T-helper 17 cell (primary cell): ENCODE measurements at places on chromosomes 3 and 15. TPM values are rescaled to one million over a fixed set of nuclear protein-coding genes. Genes with fewer than 3 reads are reported as not detected.

DNA sequence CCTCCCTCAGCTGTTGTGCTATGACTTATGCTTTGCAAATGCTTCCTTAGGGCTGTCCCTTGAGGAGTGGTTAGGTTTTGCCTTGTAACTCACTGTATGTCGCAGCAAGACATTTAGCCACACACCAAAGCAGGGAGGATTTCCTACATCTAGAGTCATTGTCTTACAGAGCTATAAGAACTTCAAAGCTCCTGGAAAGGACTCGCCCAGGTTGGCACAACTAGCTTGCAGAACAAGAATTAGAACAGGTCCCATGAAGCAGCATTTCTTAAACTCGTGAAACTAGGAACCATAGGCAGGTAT is 19.4 kb upstream of the ACAP2 start:
- DNase-seq = no peak

The PAK6 gene
- total RNA-seq = not detected

DNA sequence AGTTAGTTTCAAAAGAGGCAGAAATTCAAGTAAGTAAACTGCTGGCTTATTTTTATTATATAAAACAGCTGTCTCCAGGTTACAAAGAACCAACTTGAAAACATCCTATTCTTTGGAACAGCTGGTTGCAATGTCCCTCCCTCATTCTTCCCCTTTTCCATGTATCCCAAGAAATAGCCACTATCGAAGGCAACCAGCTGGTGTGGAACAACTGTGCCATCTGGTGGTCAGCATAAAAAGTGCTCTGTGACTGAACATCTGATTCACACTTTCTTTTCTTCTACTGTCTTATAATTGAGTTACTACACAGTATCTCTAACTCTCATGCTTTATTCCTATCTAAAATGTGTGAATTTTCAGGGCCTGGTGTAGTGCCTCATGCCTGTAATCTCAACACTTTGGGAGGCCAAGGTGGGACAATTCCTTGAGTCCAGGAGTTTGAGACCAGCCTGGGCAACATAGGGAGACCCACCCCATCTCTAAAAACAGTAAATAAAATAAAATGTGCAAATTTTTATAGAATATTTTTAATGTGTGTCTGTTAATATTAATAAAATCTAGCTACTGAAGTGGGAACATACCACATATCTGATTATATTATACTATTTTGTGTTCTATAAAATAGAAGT is 9.6 kb downstream of the OSBPL11 start:
- DNase-seq = no peak

The ATP13A4 gene
- 1.2 TPM for total RNA-seq

The CCDC32 gene
- total RNA-seq = 28.5 TPM

The ROBO1 gene
- total RNA-seq = not detected

The AMT gene
- 5.9 TPM for total RNA-seq

DNA sequence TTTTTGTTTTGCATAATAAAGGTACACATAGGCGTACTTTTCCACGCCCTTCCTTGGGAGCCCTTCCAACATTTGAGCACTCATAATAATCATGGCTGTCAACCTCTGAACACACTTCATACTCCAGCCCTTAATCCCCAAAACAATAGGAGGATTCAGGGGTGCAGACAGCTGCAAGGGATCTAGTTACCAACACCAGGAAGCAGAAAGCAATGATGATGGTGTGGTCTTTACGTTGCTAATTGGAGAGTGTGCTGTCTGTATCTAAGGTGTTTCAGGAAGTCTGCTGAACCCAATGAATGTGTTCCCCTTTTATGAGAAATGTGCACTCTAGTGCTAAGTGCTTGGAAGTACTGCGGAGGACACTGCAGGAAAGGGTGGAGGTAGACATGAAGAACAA is 60.3 kb upstream of the PDZRN3 start:
- no peak for DNase-seq

- DNase-seq = no peak
These were observed 18.0 kb upstream of the CLEC3B start for GRCh38 chr3:45008117-45008516.

DNA sequence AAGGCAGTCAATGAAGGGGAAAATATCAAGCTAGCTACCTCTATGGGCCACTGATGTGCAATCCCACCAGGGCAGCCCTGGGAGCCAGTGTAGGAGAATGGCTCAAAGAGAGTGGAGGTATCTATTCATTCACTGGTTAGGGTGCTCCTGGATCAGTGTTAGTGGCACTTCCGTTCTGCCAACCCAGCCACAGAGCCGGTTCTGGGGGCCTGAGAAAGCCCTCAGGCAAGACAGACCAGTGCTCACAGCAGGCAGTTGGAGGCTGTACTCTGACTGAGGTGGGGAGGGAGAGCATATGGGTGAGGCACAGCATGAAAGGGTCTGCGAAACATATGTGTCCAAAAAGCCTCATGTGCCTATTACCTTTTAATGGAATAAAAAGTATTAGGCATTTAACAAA is 109.3 kb downstream of the KCNMB2 start:
- no peak for DNase-seq

GRCh38 chr3:171127611-171128010 is 101.1 kb upstream of the SLC2A2 start:
- no peak for DNase-seq

The CLRN1 gene
- total RNA-seq = not detected

DNA sequence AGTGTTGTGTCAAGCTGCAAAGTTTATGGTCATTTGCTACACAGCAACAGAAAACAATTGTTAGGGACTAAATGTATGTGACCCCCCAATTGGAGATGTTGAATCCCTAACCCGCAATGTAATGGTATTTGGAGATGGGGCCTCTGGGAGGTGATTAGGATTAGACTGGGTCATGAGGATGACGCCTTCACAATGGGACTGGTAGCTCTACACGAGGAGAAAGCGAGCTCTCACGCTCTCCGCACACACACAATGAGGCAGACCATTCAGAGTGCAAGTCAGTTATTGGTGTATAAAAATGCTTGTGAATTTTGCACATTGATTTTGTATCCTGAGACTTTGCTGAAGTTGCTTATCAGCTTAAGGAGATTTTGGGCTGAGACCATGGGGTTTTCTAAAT is 116.9 kb upstream of the NSMCE3 start:
- no peak for DNase-seq

DNA sequence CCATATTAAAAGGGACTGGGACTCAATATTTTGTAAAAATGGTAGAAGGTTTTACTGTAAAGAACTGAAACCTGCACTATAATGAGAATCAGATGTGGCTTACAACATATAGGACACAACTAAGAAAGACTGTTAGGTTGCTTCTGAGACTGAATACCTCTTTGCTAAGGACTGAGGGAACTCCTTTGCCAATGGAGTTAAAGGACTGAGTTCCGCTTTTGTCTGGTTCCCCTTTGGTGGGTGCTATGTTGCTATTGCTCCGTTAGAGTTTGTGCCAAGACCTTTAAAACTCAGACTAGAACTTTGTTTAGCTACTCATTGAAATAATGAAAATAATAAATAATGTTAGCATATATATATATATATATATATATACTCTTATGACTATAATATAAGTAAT is 147.8 kb upstream of the KCNMB2 start:
- DNase-seq = no peak

The OR5K2 gene
- not detected for total RNA-seq

DNA sequence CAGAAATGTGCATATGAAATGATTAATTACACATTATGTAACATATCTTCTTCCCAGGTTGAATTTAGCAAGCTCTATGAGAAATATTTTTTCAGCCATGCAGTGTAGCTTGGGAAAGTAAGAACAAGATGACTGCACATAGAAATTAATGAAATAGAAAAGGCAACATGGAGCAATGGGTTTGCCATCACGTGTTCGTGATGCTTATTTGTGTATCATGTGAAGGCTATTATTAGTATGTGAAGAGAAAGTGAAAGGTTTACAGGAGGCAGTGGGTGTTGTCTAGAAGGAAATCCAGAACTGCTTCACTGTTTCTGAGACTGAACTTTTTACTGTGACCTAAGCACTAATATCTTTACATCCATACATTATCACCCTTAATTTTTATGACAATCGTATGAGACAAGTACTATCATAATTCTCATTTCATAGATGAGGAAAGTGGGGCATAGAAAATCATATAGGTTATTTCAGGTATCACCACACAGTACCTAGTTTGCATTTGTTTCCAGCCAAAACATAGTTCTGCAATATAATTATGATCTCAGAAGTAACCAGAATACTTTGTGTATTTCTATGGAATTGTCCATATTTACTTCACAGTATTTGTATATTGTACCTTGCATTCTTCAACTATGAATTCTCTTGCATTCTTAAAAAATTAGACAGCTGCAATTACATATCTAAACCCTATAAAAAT is 14.9 kb downstream of the SERPINI1 start:
- no peak for DNase-seq

The CTXN2 gene
- not detected for total RNA-seq

The ZPLD1 gene
- total RNA-seq = not detected

The CCR8 gene
- 9.0 TPM for total RNA-seq

DNA sequence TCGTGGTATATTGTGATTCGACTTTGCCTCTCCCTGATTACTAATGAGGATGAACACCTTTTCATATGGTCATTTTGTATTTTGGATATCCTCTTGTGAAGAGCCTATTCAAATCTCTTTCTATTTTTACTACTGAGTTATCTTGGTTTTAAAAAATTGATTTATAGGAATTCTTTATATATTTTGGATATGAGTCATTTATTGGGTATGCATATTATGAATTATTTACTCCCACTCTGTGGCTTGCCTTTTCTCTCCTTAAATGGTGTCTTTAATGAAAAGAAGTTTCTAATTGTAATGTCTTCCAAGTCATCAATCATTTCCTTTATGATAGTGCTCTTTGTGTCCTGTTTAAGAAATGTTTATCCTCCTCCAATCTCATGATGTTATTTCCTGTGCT is 191.5 kb upstream of the DPH6 start:
- no peak for DNase-seq

DNA sequence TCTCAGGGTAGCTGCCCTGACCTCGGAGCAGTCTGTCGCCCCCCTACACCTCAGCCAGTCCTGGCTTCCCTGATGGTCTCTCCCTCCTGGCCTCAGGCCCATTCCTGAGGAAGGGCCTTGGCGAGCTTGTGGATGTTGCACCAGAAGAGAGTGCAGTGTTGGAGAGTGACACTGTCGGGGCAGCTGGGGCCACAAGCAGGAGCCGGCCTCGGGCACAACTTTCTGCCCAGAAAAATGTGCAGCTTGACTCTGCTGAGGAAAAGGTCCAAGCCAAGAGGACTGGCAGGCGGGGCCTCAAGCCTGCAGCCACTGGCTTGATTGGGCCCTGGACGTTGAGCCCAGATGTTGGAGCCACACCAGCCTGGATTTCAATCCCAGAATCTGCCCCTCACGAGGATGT is 12.8 kb downstream of the HEMK1 start:
- DNase-seq = no peak

DNA sequence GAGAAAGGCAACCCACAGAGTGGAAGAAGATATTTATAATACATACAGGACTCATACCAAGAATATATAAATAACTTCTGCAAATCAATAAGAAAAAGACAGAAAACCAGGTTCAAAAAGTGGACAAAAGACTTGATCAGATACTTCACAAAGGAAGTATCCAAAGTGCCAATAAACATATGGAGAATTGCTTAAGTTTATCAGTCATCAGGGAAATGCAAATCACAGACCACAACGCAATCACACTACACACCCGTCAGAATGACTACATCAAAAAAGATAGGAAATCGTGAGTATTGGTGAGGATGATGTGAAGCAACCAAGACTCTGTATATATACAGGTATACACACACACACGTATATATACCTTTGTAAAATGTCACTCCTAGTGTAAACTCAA is 180.6 kb downstream of the FAM43A start:
- no peak for DNase-seq

GRCh38 chr15:91664224-91664836 is 189.2 kb upstream of the SLCO3A1 start:
- DNase-seq = no peak
